ENCODE measurements at places on chromosomes 4 and X. TPM values are rescaled to one million over a fixed set of nuclear protein-coding genes. Genes with fewer than 3 reads are reported as not detected.

DNA sequence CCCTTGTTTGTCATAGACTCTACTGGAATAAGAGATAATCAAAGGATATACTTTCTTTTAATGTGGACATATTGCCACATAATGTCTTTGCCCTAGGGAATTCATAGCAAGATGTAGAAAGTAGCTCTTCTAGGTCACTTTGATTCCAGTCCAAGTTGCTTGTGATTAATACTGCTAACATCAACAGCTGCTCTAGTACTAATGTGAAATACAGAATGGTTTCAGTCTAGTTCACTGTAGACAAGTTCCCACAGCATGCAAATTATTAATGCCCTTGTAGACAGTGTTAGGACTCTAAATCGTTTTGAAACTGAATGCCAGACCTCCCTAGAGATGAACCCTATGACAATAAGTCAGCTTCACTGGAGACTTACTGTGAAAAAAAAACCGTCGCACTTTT is 494.6 kb upstream of the ATOH1 start:
- DNase-seq: peak; percentile 25

DNA sequence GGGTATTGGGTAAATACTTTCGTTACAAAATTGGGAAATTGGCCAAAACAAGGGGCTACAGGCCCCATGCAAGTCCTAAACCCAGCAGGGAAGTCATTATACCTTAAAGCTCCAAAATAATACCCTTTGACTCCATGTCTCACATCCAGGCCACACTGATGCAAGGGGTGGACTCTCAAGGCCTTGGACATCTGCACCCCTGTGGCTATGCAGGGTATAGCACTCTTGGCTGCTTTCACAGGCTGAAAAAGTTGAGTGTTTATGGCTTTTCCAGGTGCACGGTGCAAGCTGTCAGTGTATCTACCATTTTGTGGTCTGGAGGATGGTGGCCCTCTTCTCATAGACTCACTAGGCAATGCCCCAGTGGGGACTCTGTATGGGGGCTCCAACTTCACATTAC is 326.5 kb downstream of the TEX13C start:
- DNase-seq: no peak

GRCh38 chrX:10074241-10074941 is 82.4 kb upstream of the CLCN4 start:
- DNase-seq: peak; percentile 89

DNA sequence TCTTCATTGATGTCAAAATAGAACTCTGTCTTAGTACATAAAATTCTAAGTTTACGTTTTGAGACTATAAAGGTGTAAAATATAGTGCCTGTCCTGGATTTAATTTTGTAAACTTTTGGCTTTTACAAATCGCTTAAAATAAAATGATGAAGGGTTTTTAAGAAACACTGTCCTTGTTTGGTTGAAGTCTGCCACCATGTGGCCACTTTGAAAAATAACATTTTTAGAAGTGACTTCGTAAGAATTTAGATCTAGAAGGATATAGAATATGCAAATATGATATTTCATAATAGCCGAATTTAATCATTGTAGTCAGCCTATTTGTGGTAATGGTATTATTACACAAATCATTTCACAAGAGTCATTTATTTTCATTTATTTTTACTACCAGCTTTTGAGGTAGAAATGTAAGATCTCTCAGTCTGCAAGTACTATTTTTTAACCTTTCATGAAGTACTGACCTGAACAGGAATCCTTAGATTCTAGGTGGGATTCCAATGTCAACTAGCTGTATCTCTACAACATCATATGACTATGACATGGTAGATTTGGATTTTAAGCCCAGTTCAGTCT is 31.0 kb upstream of the FAT4 start:
- peak; percentile 40 for DNase-seq

The RNF175 gene
- not detected for total RNA-seq

DNA sequence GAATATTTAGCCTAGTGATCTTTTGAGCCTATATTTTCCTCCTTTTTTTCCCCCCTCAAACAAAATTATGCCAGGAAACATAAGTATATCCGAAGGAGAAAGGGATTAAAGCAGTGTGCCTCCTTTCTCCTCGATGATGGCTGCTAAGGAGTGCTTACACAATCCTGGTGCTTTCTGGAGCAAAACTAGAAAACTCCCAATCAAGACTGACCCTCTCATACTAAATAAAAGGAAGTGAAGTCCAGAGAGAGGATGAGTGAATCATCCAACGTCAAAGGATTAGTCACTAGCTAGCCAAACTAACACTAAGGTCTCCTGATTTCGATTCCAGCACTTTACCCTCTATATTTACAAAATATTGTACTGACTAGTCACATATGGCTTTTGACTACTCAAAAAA is 146.8 kb downstream of the PPP3CA start:
- peak; percentile 46 for DNase-seq

The CYLC1 gene
- not detected for total RNA-seq

The STBD1 gene
- 2.5 TPM for total RNA-seq

The NPY2R gene
- total RNA-seq: not detected

DNA sequence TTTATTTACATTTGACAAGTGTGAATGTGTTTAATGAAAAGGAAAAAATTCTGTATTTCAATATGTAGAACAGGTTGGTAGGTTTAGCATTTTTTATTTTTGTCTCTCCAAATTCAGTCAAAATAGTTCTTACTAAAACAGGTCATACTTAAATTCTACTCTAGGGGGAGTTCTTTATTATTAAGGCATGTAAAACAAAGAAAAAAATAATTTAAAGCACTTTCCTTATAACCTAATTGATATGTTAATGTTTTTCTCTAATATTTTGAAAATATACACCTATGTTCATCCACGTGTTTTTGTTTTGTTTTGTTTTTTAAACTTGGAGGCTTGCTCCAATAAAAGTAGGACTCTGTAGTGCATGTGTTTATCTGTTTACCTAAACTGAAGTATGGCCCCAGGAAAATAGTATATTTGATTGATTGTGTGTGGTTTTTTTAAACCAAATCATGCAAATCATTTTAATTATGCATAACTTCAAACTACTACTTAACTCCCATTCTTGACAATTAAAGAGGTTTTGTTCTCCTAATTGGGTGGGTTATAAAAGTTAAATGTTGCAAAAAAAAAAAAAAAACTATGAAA is 562.7 kb downstream of the RPA4 start:
- DNase-seq: no peak

The GPR119 gene
- total RNA-seq: not detected

DNA sequence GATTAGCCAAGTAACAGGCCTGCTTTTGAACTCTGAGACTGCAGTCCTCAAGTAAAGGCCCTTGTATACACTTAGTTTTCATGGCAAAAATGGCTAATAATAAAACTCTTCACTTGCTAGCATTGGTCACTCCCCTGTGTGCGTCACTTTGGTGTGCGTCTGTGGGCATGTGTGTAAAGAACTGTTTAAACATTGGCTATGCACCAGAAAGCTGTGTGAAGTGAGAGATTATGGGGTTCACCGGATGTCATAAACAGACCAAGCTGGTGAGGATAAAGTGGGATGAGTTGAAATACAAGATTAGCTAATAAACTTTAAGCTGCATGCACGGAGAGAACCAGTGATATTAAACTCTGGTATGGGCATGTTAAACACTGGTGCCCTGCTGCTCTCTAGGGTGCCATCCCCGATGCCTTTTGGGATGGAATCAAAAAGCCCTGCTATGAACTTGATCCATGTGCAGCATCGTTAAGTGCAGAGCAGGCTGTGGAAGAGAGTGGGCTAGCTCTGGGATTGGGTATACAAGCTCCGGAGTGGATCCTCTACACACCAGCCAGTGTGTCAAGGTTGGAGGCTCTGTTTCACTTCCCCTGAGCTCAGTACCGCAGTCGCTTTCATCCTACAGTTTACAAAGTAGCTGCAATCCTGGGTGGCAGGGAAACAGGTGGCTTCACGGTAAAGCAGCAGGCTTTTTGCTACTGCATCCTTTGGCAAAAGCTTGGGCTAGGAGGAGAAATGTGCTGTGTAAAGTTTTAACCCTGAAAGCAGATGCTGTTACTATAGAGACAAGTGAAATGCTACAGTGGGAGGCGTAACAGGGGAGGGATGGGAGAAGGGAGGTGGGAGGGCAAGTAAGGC is 108.3 kb upstream of the SLC4A4 start:
- no peak for DNase-seq

The H2BW2 gene
- total RNA-seq: not detected

The TMPRSS11A gene
- not detected for total RNA-seq

- peak; percentile 42 for DNase-seq
Measured at GRCh38 chr4:37236165-37236564, 8.4 kb upstream of the NWD2 start.

DNA sequence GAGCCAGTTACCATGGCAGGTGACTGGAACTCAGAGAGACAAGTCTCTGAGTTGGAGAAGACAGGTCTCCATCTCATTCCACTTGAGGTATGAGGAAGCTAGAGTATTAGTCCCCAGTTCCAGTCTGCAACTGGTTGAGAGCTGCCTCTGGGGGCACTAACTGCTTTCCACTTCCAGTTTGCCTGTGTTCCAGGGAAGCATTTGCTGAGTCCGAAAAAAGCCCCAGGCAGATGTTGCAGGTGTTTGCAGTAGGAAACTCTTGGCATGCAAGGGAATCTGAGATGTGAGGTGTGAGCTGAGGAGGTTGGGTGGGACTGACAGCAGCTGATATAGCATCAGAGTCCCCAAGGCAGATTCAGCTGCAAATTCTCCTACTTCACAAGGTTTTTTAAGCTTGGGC is 272.2 kb upstream of the CASK start:
- DNase-seq: peak; percentile 1

The ATP8A1 gene
- 0.14 TPM for total RNA-seq

The FGFR3 gene
- total RNA-seq: 40.6 TPM

- DNase-seq: no peak
Measured at GRCh38 chr4:124409044-124409443, 303.5 kb downstream of the ANKRD50 start.

- DNase-seq: no peak
Measured at GRCh38 chr4:7384929-7385890, 49.5 kb downstream of the PSAPL1 start.

The POU4F2 gene
- total RNA-seq: not detected

The LDB2 gene
- total RNA-seq: not detected

The GLRA2 gene
- total RNA-seq: not detected

The DCAF16 gene
- total RNA-seq: 10.7 TPM

GRCh38 chrX:103782640-103783039 is 6.0 kb downstream of the PLP1 start:
- DNase-seq: no peak

DNA sequence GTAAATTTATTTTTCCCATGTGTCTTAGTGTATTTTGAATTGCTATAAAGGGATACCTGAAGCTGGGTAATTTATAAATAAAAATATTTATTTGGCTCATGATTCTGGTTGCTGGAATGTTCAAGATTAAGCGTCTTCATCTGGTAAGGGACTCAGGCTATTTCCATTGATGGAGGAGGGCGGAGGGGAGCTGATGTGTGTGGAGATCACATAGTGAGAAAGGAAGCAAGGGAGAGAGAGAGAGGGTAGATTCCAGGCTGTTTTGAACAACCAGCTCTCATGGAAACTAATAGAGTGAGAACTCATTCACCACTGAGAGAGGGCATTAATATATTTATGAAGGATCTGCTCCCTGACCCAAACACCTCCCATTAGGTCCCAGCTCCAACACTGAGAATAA is 39.6 kb upstream of the ADGRL3 start:
- DNase-seq: no peak

GRCh38 chr4:124429746-124430250 is 282.7 kb downstream of the ANKRD50 start:
- no peak for DNase-seq

DNA sequence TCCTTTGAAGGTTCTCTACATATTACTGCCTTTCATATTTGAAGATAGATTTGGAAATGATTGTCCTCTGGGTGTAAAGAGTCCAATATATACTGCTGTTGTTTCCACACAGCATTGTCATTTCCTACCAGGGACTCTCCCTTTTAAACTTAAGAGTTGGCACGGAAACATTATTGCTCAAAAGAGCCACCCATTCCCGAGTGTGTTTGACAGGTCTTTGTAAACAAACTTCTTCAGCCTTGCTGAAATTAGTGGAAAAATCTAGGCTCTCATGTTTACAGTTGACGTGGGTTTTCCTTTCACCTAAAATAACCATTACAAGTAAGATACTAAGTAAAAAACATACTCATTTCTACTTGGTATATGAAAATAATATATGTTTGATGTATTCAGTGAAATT is 111.4 kb upstream of the LIMCH1 start:
- no peak for DNase-seq

The RBM46 gene
- total RNA-seq: not detected

The P2RY10 gene
- not detected for total RNA-seq

The DOK7 gene
- 0.81 TPM for total RNA-seq

GRCh38 chr4:67879486-67879885 is 4.3 kb downstream of the TMPRSS11D start:
- no peak for DNase-seq

DNA sequence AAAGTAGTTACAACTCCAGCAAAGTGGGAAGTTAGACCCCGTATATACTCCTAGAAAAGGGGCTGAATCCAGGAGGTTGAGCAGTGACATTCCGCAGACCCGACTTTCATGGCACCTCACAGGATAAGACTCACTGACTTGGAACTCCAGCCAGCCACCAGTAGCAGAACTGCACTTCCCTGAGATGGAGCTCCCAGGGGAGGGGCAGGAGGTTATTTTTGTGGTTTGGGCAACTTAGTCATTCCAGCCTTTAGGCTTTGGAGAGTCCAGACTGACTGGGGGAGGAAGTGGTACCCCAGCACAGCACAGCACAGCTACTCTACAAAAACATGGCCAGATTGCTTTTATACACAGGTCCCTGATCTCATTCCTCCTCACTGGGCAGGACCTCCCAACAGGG is 319.1 kb downstream of the PCDH19 start:
- DNase-seq: peak; percentile 51

- no peak for DNase-seq
Measured at GRCh38 chr4:30929649-30930048, 209.5 kb downstream of the PCDH7 start.

GRCh38 chr4:153156263-153156662 is 48.0 kb upstream of the TRIM2 start:
- DNase-seq: no peak

GRCh38 chr4:79987401-79987800 is 85.6 kb downstream of the ANTXR2 start:
- DNase-seq: peak; percentile 47

GRCh38 chrX:7100022-7100421 is 47.5 kb upstream of the STS start:
- no peak for DNase-seq

GRCh38 chr4:25088093-25088952 is 57.6 kb upstream of the LGI2 start:
- no peak for DNase-seq

The SSX4B gene
- not detected for total RNA-seq

The LUZP4 gene
- not detected for total RNA-seq

The MGST2 gene
- 35.6 TPM for total RNA-seq

DNA sequence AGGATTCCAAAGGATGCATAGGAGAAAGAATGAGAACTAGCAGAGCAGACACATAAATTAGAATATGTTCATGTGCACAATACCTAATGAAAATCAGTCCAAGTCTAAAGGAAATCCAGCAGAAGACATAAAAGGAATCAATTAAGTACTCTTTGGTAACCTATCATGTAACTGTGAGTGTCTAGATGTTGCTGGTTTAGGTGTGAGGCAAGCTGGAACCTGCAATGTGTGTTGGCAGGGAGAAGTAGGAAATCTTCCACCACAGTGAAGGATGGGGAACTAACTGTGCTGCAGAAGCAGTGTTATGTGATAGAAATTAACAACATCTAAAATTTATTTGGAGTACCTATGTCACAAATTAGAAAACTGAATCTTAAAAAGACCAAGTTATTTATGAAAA is 330.8 kb upstream of the DKK2 start:
- peak; percentile 18 for DNase-seq

GRCh38 chr4:114479595-114479994 is 119.0 kb upstream of the UGT8 start:
- no peak for DNase-seq

Data from foreskin keratinocyte (primary cell).